ENCODE measurements at places on chromosomes 5 and 9.

DNA sequence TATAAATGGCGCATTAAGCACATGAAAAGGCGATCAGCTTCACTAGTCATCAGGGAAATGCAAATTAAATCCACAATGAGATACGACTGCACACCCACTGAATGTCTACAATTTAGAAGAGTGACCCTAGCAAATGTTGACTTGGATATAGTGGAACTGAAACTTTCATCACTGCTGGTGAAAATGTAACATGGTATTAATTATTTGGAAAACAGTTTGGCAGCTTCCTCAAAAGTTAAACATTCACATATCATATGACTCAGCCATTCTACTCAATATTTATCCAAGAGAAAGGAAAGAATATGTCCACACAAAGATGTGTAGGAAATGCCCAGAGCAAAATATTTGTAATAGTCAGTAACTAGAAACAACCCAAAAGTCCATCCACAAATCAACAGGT lies 146.5 kb downstream of the LPAR1 start:
- DNase-seq = no peak

GRCh38 chr9:17082343-17083064 lies 52.3 kb upstream of the CNTLN start:
- DNase-seq = peak; percentile 18

DNA sequence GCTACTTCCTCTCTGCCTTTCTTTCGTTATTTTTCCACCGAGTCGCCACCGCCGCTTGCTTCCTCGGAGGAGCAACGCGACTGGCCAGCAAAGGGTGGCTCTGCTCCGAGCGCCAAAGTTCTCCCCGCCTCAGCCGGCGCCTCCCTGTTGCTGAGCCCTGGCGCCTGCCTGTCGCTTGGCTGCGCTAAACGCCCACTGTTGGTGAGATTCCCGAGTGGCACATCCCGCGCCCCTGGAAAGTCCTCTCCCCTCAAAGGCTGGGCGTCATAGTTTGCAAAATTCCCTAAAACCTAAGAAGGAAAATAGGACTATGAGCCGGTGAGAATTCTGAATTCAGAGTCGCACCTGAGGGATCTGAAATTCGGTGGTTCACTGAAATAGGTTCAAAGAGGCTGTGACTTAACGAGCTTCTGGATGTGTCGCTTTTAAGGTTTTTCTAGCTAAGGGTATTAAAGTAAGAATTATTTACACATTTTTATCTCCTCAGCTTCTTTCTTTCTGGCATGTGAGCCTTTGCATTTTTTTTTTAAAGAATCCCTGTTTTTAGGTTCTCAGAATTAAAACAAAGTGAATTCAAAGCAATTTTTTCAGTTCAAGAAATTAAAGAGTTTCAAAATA lies at the start of gene GRIN3A:
GRIN3A (minus strand) TSS at position 82 of the 618 bp plus-strand sequence. CDS start 668 bp downstream, outside the sequence.
- no peak for DNase-seq

DNA sequence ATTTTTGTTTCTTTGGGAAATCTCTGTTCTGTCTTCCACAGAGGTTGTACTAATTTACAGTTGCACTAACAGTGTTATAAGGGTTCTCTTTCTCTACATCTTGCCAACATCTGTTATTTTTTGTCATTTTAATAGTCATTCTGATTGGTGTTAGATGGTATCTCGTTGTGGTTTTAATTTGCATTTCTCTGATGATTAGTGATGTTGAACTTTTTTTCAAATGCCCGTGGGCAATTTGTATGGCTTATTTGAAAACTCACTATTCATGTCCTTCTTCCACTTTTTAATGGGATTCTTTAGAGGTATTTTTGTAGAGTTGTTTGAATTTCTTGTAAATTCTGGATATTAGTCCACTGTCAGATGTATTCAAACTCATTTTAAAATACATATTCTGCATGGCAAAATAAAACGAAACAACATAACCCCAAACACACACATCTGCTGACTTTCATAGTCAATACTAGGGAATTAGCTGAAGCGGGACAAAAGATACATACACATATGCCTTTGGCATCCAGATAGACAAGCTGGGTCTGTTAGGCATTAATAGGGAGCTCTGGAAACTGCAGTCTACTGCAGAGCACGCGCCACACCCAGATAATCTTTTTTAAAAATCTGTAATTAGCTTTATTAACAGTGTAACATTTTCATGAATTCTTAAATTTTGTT lies 5.8 kb upstream of the SPATA31C2 start:
- no peak for DNase-seq

GRCh38 chr5:74386571-74387334 lies 253.8 kb downstream of the ENC1 start:
- DNase-seq = no peak

DNA sequence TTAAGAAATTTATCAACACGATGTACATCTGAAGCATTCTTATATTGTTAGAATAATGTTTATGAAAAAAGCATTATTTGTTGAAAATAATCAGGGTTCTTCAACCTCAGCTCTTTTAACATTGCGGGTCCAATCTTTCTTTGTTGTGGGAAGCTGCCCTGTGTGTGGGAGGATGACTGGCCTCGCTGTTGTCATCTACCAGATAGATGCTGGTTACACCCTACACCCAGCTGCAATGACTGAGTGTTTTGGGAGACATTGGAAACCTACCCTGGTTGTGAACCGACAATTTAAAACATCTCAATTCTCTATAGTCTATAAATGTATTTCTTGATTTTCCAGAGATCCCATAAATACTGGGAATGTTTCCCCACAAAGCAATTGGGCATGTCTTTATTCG lies 794.2 kb upstream of the CDH10 start:
- DNase-seq = no peak

- no peak for DNase-seq
Observed at GRCh38 chr5:135116160-135116561, 82.1 kb upstream of the PITX1 start.

DNA sequence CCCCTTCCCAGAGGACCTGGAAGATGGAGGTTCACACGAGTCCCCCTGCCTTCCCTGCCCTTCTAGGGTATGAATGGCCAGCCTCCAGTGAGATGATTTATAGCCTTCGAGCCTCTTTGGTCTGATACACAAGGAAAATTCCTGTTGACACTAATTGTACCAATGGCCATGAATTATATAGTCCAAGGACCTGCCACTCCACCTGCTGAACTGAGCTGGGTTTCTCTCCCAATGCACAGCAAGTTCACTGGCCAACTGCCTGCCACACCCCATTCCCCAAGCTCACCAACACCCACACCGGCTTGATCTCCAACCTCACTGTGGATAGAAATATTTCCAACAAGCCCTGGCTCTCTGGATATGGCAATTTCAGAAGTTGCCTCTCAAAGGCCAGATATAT lies 9.3 kb upstream of the ADRA1B start:
- DNase-seq = no peak

GRCh38 chr5:66680804-66681203 lies 84.6 kb downstream of the MAST4 start:
- no peak for DNase-seq

DNA sequence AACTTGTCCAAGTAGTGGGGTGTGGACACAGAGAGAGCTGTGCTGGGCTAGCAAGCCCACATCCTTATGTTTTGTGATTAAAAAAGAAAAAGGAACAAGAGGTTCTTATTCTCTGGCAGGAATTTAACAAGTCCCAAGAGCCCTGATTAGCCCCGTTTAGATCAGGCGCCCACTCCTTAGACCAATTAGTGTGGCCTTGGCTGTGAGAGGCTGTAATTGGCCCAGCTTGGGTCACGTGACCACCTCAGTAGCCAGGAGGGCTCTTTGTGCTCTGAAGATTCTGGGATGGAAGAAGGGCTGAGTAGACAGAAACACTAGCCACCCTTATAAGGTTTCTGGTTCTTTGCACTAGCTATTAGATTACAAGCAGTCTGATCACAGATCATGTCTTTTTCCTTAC lies 31.1 kb downstream of the GCNT4 start:
- no peak for DNase-seq

- no peak for DNase-seq
Observed at GRCh38 chr5:77945874-77946273, 169.7 kb upstream of the TBCA start.

GRCh38 chr9:83069651-83070050 lies 6.7 kb upstream of the RASEF start:
- no peak for DNase-seq

GRCh38 chr5:54148067-54148845 lies 162.1 kb downstream of the ARL15 start:
- DNase-seq = no peak

- DNase-seq = no peak
Observed at GRCh38 chr9:34802916-34803315, 93.0 kb upstream of the CCL21 start.

DNA sequence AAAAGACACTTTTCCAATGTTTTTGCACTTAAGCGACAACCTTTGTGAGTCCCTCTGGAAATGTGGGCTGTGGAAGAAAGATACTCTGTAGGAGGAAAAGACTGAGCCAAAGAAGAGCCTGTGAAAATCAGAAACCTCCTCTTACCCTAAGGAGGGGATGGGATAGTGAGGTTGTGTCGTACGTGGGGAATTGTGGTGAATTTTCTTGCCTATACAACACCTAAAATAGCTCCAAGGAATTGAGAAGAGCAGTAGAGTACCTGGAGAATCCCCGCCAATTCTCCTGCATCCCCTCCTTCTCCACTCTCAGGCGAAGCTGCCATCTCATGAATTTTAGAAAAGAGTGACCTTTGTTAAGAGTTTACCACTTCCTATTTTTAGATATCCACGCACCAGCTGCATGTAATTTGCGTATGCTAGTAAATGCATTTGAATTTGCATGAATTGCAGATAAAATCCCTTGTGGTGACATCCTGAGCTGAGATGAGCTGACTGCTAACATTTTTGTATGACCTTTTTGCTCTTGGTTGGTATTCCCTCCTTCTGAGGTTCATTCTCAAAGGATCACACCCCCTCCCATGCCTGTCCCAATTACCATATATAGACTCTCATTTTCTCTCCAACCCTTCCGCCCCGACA lies 147.2 kb downstream of the PCSK5 start:
- no peak for DNase-seq

- no peak for DNase-seq
Observed at GRCh38 chr5:2335125-2335732, 416.2 kb downstream of the IRX2 start.

DNA sequence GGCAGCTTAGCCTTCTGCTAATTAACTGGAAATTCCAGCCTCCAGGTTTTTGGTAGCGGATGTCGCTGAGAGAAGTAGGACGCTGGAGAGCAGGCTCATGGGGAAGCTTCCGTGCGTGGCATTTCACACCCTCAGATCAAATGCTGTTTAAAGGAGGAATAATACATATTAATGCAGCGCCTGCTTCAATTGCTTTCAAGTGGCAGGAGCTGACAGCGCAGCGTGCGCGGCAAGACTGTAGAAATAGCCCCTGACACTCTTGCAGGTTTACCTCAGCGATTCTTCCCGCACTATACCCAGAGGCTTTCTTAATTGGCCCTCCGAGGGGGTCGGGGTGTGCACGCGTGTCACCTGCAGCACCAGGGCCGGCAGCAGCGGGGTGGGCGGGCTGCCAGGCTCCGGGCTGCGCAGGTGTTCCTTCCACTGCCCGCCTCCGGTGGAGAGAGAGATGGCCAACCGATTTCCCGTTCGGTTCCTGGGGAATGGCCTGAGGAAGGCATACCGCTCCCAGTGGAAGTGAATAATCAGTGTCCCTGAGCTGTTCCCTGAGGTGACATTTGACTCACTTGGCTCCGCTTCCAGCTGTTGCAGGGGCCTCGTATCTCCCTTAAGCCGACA lies 427.9 kb downstream of the KCTD16 start:
- no peak for DNase-seq

DNA sequence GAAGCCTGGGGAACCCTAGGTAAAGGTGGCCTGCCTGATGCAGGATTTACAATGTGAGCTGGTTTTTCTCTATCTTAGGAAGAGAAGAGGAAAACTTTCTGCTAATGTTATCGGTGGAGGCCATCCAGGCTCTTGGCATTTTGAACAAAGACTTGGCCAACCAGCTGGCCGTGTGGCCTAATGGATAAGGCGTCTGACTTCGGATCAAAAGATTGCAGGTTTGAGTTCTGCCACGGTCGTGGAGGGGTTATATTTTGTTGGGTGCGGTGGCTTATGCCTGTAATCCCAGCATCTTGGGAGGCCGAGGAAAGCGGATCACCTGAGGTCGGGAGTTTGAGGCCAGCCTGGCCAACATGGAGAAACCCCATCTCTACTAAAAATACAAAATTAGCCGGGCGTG lies 9.6 kb downstream of the C9orf152 start:
- DNase-seq = no peak

GRCh38 chr5:59598547-59598874 lies 295.0 kb downstream of the PDE4D start:
- no peak for DNase-seq

DNA sequence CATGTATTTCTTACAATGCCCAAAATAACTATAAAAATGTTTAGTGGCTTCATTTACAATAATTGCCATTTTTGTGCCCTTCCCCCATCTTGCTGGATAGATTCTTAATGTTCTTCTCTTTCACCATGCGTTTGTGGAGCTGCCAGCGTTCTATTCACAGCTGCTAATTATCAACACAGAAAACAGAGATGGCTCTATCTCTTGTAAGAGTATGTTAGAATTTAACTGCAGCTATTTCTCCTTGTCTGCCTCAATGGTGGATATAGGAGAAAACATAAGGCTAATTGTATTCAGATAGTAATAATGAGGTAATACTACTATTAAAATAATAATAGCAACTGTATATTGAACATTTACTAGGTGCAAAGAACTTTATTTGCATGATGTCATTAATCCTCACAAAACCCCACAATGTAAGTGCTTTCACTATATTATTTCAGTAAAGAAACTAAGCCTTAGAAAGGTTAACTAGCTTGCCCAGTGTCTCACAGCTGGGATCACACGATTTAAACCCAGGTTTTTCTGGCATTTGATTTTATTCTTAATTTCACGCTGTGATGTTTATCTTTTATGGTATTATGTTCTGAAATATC lies 50.1 kb downstream of the JAKMIP2 start:
- DNase-seq = no peak

GRCh38 chr5:142015781-142016533 lies 3.1 kb upstream of the GNPDA1 start:
- DNase-seq = no peak

GRCh38 chr5:14489643-14490042 lies 91.9 kb upstream of the OTULINL start:
- no peak for DNase-seq

- no peak for DNase-seq
Observed at GRCh38 chr5:149761461-149761860, 31.4 kb downstream of the PPARGC1B start.

Measured in tibial nerve (tissue), 4 donors.